Midbrain (tissue), 1 donor: ENCODE measurements at places on chromosomes 7 and 10.

DNA sequence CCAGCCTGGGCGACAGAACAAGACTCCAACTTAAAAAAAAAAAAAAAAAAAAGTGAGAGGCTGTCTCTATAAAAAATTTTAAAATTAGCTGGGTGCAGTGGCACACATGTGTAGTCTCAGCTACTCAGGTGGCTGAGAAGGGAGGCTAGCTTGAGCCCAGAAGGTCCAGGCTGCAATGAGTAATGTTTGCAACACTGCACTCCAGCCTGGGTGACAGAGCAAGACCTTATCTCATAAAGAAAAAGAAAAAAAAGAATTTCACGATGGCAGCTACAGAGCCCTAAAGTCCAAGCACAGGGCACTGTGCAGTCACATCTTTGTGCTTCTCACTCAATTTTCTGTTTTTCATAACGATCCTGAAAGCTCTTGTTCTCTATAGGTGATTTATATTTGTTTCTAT, 209.5 kb upstream of the KCTD7 start:
- DNase-seq, result no peak

DNA sequence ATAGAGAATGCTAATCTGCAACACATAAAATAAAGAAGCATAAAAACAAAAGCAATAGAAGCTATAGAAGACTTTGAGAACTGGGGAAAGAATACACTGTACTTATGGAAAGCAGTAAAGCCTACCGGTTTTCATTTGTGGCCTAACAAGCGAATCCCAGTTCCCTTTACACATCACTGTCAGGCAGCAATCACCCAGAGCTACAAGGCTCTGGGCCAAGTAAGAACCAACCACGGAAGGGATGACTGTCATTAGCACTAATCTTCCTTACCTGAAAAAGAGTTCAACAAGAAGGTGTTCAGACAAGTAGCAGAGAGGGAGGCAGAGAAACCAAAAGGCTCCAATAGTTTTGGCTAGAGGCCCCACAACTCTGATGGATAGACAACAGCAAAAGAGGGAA, 15.0 kb downstream of the CCDC6 start:
- no peak for DNase-seq

DNA sequence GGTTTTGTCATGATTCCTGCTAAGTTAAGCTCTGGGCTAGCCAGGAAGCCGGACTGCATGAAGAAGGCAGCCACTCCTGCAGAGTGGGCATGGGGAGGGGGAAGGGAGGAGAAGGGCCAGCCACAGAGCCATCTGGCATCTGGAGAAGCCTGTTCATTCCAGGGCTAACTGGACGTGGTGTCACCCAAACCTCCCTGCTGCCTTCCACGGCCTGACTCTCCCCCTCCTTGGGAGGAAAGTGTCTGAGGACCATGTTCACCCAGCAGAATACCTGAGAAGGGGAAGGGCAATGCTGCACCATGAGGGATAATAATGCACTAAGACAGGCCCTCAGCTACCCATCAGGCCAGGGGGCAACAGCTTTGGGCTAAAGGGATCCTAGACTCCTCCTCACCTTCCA, 15.4 kb downstream of the AQP1 start:
- DNase-seq, result no peak

DNA sequence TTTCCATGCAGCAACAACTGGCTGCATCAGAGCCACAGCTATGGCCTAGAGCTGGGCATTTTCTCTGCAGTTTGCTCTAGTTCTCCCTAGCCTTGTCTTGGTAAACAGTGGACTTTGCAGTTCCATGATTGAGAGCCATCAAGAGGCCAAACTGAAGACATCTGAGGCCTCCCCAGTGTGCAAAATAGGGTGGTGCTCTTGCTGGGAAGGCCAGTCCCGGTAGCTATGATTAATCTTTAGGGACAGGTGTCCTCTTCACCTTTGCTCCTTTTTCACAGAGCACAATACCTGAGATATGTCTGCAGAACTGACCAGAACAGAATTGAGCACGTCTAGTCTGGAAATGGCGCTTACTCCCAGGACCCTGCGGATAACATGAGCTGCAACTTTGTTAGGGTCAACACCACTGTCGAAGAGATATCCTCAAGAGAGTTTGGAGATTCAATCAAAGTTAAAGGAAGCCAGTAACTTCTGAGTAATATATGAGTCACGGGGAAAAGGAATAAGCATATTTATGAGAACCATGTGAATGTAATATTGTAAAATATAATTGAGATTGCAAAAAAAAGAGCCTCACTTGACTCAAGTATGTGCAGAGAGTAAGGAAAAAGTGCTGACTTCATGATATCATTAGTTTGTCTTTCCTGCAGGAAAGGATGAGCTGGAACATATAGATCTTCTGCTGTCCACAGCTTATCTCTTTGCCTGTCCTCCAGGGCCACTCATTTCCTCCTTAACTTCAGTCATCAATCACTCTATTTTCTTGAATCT, 76.7 kb downstream of the ANK3 start:
- DNase-seq, result no peak

GRCh38 chr10:3757638-3758490, 27.1 kb downstream of the KLF6 start:
- no peak for DNase-seq

DNA sequence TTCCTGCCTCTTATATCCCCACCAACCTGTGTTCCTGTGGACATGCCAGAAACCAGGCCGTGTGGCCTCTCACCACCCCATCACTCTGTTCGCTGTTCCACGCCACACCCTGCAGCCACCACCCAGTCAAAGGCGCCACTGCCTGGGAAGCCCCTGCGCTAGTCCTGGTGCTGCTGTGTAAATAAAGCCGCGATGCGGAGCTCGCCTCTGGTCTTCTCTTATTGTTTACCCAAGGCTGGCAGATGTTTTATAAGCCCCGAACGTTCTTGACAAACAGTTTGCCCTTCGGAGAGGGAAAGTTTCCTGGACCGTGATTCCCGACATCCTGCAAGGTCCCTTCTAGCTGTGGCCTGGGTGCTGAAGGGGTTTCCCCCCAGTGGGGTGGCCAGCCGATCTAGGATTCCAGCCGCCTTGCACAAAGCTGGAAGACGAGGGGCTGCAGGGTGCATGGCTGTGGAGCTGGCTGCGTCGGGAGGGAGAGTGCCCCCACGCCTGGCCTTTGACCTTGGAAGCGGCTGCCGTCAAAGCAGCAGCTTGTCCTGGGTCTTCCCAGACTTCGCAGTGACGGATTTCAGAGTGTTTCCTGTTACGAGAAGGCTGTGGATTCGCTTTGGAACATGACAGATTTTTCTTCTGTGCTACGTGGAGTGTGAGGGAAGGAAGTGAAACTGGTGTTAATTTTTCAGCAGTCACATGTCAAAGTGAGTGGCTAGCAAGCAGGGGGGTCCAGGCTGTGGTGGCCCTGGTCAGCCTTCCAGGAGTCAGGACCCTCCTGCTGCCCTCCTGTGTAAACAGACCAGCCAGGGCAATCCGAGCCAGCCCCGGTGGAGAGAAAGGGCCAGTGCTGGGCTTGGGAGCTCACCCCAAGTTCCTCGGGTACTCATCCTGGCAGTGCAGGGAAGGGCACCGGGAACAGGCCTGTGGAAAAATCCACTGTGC, 61.6 kb downstream of the LHPP start:
- peak; percentile 13 for DNase-seq

GRCh38 chr10:79188154-79188965, 119.6 kb downstream of the ZMIZ1 start:
- no peak for DNase-seq

DNA sequence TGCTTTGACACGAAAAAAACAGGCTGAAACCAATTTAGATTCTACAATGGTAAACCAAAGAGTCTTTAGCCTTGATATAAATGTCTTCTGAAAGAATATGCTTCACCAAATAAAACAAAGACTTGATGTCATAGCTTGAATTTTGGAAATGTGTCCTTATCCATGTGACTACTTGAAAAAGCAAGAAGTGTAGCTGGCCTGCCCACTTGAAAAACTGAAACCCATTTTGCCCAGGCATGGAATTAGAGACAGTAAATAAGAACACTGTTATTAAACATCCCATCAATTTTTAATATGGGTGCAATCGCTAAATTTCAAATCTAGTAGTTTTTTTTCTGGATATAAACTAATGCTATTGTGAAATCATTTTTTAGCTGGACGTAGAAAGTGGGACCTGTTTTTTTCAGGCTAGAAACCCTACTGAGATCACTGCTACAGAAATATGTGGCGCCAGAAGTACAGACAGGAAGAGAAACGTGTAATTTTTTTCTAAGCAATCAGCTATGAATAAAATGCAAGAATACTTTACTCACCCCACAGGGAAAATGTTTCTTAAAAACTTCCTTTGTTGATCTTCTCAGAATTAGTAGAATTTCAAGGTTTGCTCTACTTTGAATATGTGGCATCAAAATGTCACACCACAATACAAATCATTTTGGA, 56.7 kb downstream of the PIP4K2A start:
- DNase-seq, result no peak
